ENCODE measurements at places on chromosomes 5 and 9.

GRCh38 chr9:13857521-13857920 lies 456.4 kb downstream of the NFIB start:
- no peak for DNase-seq

GRCh38 chr9:32403567-32404260 lies 19.3 kb downstream of the ACO1 start:
- DNase-seq = no peak

- no peak for DNase-seq
Measured at GRCh38 chr5:143350751-143351602, 52.5 kb downstream of the NR3C1 start.

DNA sequence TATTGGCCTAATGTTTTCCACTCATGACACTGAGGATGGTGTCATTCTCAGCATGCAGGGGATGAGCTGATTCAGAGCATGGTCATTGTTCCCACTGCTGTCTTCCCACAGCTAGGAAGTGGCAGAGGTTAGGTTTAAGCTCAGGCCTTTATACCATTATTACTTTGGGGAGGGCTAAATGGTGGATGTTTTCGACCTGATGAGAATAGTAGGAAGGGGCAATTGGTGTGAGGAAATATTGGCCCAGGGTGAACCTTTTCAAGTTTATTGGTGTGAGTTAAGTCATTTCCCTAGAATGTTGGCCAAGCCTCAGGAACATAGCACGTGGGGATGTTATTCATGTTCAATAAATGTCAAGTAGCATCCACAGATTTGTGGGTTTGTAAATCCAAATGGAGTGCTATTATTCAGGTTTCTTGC lies 59.6 kb downstream of the ARHGAP26 start:
- DNase-seq = no peak

DNA sequence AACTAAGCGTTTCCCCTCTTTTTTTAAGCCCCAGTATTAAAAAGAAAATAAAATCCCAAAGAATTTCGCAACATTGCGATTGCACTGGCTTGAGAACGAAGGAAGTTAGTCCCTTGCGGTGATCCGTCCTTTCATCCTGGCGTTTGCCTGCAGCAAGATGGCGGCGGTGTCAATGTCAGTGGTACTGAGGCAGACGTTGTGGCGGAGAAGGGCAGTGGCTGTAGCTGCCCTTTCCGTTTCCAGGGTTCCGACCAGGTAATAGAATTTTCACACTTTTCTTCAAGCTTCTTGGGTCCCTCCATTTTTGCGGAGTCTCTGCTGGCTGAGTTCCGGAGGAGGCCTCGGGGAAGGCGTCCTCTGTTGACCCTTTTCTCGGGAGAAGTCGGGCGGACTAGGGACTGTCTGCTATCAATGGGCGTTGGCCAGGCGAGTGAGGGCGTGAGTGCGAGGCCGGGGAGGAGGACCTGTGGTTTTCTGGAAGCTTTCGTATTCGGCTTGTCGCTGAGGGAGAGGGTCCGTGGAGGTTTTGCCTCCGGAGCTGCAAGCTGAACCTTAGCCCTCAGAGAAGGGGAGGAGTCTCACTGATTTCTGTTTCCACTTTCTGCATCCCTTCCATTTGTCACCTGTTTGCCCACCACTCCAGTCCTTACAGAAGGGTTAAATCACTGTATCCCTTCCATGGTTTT lies at the start of gene NDUFS4:
NDUFS4 (plus strand) TSS at position 134 of the 686 bp plus-strand sequence; CDS start at position 158, 24 bp downstream.
- DNase-seq = peak; percentile 73

DNA sequence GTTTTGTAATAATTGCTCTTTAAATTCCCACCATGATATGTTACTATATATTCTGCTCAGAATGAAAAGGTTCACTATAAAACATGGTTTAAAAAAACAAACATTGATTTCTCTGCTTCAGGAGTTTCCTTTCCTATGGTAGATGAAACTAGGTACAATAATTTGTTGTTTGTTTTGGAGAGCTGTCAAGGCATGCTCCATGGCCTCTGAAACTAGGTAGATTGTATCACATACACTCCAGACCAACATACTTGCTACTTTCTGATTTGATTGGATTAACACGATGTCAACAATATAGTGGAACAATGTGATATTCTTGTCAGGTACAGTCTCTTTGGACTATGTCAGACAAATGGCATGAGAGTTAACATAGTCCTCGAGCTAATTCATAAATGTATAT lies 452.7 kb upstream of the CDH9 start:
- no peak for DNase-seq

- no peak for DNase-seq
Measured at GRCh38 chr9:3989915-3990314, 310.0 kb downstream of the GLIS3 start.

DNA sequence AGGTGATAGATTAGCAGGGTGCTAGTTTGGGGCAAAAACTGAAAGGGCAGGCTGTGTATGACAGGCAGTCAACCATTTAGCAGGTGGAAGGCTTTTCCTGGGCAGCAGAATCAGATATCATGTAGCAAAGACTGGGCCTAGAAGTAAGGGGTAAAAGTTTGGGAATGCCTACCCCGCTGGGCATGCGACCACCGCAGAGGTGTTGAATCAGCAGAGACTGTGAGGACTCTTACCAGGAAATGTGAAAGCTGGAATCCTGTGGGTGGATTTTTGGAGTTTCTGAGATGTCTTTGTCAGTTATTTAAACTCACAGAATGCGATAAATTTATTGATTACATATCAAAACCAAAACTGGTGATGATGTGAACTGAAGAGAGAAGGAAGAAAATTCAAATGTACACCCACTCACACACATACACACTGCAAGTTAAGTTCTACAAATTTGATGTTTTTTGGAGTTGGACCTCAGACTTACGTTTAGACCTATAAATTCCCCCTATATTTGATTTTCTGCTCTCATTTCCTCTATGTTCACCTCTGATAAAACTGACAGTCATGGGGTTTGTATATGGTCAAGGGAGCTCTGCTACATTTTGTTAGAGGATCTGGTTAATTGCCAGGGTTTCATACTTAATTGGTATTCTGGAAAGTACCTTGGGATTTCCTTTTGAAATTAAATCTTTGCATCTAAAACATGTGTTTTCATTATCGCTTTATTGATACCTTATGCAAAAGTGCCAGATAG lies 333.6 kb downstream of the CSNK1G3 start:
- DNase-seq = no peak

- no peak for DNase-seq
Measured at GRCh38 chr9:119137479-119137878, 231.8 kb downstream of the BRINP1 start.

DNA sequence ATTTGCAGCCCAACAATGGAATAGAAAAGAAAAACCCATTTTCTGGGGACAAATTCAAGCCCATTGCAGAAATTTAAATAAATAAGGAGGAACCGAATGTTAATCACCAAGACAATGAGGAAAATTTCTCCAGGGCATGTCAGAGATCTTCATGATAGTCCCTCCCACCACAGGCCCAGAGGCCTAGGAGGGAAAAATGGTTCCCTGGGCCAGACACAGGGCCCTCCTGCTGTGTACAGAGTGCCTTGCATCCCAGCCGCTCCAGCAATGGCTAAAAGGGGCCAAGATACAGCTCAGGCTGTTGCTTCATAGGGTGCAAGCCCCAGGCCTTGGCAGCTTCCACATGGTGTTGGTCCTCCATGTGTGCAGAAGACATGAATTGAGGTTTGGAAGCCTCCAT lies 73.4 kb upstream of the FOXE1 start:
- no peak for DNase-seq

- no peak for DNase-seq
Measured at GRCh38 chr5:15522187-15522520, 22.2 kb downstream of the FBXL7 start.

GRCh38 chr5:123116757-123117156 lies 27.7 kb downstream of the PRDM6 start:
- no peak for DNase-seq

- DNase-seq = no peak
Measured at GRCh38 chr5:113044776-113045465, 68.3 kb downstream of the DCP2 start.

DNA sequence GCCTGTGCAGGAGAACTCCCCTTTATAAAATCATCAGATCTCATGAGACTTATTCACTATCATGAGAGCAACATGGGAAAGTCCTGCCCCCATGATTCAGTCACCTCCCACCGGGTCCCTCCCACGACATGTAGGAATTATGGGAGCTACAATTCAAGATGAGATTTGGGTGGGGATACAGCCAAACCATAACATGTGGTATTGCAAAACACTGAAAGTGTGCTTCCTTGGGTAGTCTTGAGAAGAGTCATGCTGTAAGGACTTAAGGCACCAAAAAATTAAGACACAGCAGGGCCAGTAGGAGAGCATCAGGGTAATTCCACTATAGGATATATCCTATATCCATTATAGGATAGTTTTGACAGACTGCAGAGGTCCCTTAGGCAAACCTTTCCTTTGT lies 29.4 kb upstream of the GDNF start:
- DNase-seq = no peak

GRCh38 chr5:930866-931265 lies 38.2 kb downstream of the TRIP13 start:
- no peak for DNase-seq

DNA sequence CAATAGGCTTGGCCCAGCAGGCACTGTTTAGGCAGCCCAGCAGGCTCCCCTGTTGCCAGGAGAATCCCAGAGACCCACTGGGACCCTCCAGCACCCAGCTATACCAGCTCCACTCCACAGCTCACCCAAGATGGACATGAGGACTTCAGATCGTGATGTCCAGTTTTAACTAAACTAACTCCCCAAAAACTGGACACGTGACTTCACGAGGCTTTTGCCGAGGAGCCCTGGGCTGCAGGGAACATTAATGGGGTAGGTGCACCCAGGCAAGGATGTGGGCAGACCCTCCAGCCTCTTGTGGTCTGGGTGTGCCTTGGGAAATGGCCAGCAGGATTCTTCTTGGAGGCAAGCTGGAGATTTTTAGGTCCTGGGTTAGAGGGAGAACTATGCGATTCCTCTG lies 8.9 kb upstream of the NKD2 start:
- no peak for DNase-seq

- DNase-seq = no peak
Measured at GRCh38 chr5:157487358-157487757, 27.3 kb downstream of the NIPAL4 start.

GRCh38 chr9:130054325-130054786 lies 650 bp downstream of the GPR107 start:
- DNase-seq = no peak

DNA sequence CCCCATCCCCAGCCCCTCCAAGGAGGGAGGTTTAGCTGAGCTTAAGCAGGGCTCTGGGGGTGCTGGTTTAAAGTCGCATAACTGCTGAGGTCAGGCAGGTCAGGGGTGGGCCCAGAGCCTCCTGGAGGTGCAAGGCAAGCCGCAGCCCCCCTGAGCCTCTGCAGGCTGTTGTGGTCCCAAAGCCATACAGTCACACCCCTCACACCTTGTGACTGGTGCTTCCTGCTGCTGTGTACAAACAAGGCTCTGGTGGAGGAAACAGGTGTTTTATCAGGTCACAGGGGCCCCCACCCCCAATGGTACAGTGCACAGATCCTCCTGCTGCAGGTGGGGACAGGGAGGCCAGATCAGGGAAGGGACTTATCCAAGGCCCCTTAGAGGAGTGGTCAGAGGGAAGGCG lies 8.0 kb downstream of the TCF7 start:
- DNase-seq = no peak

GRCh38 chr5:109691996-109692395 lies 2.3 kb downstream of the MAN2A1 start:
- no peak for DNase-seq

GRCh38 chr9:83220730-83221129 lies 157.8 kb upstream of the RASEF start:
- DNase-seq = no peak

GRCh38 chr5:150213530-150213929 lies 23.7 kb downstream of the SLC6A7 start:
- no peak for DNase-seq

DNA sequence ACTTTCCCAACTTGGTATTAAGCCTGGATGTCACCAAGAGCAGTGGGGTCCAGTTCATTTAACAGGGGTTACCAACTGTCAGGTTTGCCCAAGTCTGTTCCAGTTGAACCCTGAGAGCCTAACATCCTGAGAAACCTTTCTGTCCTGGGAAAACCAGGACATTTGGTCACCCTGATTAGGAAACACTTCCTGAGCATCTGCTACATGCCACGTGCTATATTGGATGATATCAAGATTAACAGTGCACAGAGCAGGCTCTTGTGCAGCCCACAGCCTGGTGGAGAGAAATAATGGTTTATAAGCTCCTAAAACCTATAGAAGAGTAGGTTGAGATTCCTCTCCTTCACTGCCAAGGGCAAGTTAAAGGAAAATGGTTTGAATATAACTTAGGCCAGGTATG lies 102.9 kb upstream of the RAD23B start:
- no peak for DNase-seq

GRCh38 chr5:126267438-126267837 lies 155.8 kb upstream of the GRAMD2B start:
- DNase-seq = no peak

- no peak for DNase-seq
Measured at GRCh38 chr5:15510092-15510491, 10.1 kb downstream of the FBXL7 start.

GRCh38 chr5:139415221-139415861 lies 11.5 kb upstream of the SPATA24 start:
- DNase-seq = no peak

- DNase-seq = no peak
Measured at GRCh38 chr5:6539060-6539459, 90.4 kb downstream of the UBE2QL1 start.

DNA sequence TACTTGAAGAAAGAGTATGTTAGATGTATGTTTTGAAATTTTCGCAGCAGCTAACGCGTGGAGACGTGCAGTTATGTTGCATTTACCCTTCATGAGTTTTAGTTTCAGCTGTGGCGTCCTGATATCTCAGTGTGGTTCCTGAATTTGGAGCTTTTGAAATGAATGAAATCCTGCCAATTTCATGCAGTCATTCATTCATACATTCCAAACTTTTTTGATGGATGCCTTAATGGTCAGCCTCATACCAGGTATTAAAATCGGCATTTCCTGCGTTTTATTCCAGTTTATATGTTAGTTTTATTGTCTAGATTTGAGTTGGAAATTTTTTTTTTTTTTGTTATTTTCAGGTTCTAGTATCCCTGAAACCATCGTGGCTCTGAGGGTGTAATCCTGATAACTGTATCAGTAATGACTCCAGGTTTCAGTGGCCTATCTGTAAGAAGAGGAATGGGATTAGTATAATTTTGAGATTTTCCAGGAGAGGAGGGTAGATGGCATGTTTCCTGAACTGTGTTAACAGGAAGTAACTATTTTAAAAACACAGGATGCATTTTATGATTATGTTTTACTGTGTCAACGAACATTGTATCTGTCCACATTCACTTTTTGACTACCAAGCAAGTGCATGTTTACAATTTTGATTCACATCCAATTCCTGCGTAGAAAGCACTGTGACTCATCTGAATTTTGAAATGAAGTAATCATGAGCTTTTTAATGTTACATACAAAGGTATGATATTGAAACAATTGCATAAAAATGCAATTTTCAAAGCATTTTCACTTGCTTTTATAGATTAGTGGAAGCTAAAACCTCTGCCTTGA lies 1.0 kb downstream of the FOCAD start:
- no peak for DNase-seq

Data from stimulated activated CD4-positive, alpha-beta T cell treated with anti-CD3 and anti-CD28 coated beads, Interleukin-1b, Interleukin-23, amount 100 ng/mL, for 24 hours (primary cell).